ENCODE measurements at places on chromosomes 2 and 18. TPM values are rescaled to one million over a fixed set of nuclear protein-coding genes. Genes with fewer than 3 reads are reported as not detected.

UGT1A3 gene
- total RNA-seq, result not detected

GPR39 gene
- 15.3 TPM for total RNA-seq

LMAN2L gene
- total RNA-seq, result 16.7 TPM

CDKL4 gene
- 1.5 TPM for total RNA-seq

DNA sequence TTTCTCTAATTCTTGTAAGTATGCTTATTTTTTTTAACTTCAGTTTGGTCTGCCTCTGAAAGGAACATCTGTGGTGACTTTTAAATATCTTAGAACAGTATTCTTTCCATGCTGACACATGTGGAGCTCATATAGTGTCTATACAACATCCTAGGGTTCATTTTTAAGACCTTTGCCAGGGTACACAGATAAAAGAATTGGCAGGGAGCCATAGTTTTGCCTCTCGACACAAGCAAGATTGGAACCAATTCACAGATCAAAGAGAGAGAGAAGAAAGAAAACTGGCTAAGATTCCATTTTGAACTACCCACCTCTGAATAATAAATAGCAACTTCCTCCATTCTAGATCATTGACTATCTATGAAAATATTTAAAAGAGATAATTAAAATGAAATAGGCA is 142.7 kb upstream of the ST6GAL2 start:
- no peak overlapping the region for H3K27ac ChIP-seq
- no peaks in the 10 kb centered on the region for H3K27me3 ChIP-seq

DNA sequence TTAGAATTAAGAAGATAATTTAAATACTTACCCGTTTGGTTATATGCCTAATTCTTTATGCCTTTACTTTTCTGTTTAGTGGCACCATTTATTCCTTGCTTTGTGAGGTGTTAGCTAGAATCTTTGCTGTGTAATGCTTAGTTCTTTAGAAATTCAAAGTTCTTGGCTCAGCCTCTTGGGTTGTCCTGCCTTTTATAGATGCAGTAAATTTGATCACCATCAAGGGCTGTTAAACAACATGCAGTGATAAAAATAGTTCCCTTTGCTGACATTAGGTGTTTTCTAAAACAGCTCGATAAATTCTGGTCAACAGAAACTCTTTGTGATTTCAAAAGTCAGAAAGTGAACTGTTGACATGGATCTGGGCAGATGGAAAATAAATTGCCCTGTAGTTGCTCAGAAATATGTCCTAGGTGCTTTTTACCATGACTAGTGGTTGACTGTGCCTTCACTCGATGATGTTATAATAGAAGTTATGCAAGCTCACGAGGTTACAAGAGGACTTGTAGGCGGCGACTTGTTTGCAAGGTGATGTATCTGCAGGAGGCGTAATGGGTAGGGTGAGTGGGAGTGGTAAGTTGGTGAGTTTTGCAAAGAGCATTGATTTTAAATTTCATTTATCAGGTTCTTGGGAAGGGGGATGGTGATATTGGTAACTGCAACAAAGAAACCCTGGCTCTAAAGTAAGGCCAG is 52.1 kb downstream of the LRRTM1 start:
- H3K4me3 ChIP-seq, result no peak overlapping the region
- DNase-seq, result no peak
- no peaks in the 10 kb centered on the region for H3K4me1 ChIP-seq
- H3K27ac ChIP-seq, result no peak overlapping the region

DNA sequence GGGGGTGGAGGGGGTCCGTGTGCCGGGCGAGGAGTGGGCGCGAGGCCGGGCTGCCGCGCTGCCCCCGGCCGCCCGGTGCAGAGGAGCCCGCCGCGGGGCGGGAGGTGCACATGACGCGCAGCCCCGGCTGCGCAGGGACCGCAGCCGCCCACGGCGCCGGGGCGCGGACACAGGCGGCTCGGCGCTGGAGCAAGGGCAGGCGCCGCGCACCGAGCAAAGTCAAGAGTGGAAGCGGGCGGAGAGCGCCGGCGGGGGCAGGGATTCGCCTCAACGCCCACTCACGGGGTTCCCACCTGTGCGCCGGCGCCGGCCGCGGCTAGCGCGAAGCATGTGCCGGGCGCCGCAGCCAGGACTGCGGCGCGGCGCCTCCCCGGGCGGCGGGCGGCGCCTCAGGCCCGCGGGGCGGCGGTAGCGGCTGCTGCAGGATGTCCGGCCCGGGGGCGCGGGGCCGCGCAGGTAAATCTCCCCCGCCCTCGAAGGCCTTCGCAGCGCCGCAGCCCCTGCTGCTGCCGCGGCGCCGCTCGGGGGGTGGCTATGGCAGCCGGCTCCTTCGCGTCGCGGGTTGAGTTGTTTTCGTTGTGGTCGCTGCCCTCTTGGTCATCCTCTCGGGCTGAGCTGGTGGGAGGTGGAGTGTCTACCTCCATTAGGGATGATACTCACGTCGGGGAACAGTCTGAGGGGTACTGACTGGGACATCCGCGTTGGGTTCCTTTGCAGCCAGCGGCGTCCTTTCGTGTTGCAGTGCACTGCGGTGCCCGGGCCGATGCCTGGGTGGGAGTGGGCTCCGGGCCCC is 216.3 kb upstream of the DTNA start:
- H3K4me3 ChIP-seq, result peak overlapping the region; percentile 47
- H3K4me1 ChIP-seq, result peaks cover 3% of the 10 kb centered on the region
- H3K27ac ChIP-seq, result peak overlapping the region; percentile 98
- H3K27me3 ChIP-seq, result peaks cover 44% of the 10 kb centered on the region
- H3K36me3 ChIP-seq, result no peaks in the 10 kb centered on the region
- DNase-seq, result peak; percentile 18

GRCh38 chr2:193539188-193539587 is 1344.5 kb upstream of the TMEFF2 start:
- DNase-seq, result no peak
- H3K4me1 ChIP-seq, result no peaks in the 10 kb centered on the region
- H3K36me3 ChIP-seq, result no peaks in the 10 kb centered on the region
- H3K4me3 ChIP-seq, result no peak overlapping the region
- H3K27ac ChIP-seq, result no peak overlapping the region

DNA sequence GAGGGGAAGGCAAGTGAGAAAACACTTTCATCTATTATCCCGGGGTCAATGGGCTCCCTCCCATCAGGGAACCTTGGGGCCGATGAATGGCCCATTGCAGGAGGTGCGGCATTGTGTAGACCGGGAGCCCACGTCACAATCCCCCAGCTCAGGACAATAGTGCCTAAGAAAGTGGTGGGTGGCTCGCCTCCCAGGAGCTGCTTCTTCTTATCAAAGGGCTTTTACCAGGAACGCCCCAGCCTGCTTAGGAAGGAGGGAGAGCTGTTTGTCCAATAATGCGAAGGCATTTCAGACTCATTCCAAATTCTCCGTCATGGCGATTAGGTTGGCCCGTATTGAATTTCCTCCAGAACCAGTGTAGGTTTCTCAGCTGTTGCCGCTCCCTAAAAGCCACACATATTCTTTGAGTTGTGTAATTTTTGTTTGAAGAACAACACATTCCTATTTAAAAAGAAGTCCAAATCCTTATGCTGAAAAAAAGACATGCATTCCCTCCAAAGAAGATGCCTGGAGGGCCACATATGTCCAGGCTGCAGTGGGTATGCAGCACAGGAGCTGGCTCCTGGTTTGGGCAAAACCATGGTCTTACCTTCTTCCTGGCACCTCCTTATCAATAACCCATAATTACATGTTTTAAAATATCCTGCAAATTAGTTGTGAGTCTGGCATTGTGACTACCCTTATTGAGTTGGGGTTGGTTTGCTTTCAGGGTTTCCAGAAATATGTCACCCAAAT is 264.7 kb downstream of the MYCN start:
- H3K27me3 ChIP-seq, result no peaks in the 10 kb centered on the region
- no peaks in the 10 kb centered on the region for H3K36me3 ChIP-seq
- no peaks in the 10 kb centered on the region for H3K4me1 ChIP-seq
- no peak for DNase-seq
- H3K4me3 ChIP-seq, result no peak overlapping the region

GRCh38 chr2:74743039-74743438 is 89.0 kb downstream of the SEMA4F start:
- no peaks in the 10 kb centered on the region for H3K36me3 ChIP-seq
- no peaks in the 10 kb centered on the region for H3K27me3 ChIP-seq
- H3K4me3 ChIP-seq, result no peak overlapping the region

DNA sequence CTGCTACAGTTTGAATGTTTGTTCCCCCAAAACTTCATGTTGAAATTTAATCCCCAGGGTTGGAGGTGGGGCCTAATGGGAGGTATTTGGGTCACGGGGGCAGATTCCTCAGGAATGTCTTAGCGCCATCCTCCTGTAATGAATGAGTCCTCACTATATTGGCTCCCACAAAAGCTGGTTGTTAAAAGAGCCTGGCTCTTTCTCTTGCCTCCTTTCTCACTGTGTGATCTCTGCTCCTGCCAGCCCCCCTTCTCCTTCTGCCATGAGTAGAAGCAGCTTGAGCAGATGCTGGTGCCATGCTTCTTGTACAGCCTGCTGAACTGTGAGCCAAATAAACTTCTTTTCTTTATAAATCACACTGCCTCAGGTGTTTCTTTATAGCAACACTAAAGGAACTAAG is 721.0 kb upstream of the PKDCC start:
- H3K27ac ChIP-seq, result no peak overlapping the region
- no peaks in the 10 kb centered on the region for H3K4me1 ChIP-seq
- no peaks in the 10 kb centered on the region for H3K36me3 ChIP-seq

GRCh38 chr2:148124271-148124670 is 103.4 kb downstream of the MBD5 start:
- peaks cover 2% of the 10 kb centered on the region for H3K36me3 ChIP-seq
- DNase-seq, result no peak
- no peaks in the 10 kb centered on the region for H3K27me3 ChIP-seq
- no peaks in the 10 kb centered on the region for H3K4me1 ChIP-seq
- H3K27ac ChIP-seq, result no peak overlapping the region
- H3K4me3 ChIP-seq, result no peak overlapping the region

DNA sequence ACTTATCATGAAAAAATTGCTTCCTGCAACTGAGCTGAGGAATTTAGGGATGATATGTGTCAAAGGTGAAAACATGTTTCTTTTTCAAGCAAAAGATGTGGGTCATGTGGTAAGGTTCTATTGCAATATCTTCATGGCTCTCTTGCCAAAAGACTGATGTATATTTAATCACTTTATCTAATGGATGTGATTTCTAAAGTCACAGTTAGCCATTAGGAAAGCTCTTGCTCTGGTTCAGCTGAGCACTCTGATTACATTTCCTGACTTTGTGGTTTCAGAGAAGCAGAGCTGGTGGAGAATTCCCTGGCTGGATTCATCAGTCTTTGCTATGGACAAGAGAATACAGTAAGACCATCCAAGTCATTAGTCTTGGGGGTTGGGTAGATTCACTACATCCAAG is 24.4 kb downstream of the SCN9A start:
- DNase-seq, result peak; percentile 46
- no peak overlapping the region for H3K4me3 ChIP-seq
- no peak overlapping the region for H3K27ac ChIP-seq
- no peaks in the 10 kb centered on the region for H3K27me3 ChIP-seq
- no peaks in the 10 kb centered on the region for H3K4me1 ChIP-seq
- no peaks in the 10 kb centered on the region for H3K36me3 ChIP-seq

DNA sequence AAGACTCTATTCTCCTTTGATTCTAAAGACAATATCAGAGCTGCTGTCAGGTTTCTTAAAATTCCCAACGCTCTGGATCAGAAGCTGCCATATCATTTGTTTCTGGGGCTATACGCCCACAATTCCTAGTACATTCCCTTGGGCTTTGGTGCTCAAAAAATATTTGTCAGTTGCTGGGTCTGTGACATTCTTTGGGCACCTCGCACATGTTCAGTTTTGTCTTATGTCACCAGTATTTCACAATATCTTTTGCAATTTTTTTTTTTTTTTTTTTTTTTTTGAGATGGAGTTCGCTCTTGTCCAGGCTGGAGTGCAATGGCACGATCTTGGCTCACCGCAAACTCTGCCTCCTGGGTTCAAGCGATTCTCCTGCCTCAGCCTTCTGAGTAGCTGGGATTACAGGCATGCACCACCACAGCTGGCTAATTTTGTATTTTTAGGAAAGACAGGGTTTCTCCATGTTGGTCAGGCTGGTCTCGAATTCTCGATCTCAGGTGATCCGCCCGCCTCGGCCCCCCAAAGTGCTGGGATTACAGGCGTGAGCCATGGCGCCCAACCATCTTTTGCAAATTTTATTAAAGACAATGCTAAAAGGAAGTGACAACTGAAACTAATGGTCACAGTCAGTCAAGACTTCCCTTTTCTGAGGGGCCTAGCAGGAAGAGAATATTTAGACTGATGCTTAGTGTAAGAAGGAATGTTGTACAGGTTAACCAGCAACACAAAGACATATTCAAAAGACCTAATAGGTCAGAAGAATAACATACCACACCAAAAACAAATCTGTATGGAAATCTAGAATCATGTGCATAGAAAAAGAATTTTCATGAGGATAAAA is 6.8 kb downstream of the ZNF397 start:
- no peak overlapping the region for H3K27ac ChIP-seq
- H3K36me3 ChIP-seq, result peaks cover 53% of the 10 kb centered on the region
- H3K4me3 ChIP-seq, result no peak overlapping the region
- DNase-seq, result no peak
- H3K27me3 ChIP-seq, result no peaks in the 10 kb centered on the region

DNA sequence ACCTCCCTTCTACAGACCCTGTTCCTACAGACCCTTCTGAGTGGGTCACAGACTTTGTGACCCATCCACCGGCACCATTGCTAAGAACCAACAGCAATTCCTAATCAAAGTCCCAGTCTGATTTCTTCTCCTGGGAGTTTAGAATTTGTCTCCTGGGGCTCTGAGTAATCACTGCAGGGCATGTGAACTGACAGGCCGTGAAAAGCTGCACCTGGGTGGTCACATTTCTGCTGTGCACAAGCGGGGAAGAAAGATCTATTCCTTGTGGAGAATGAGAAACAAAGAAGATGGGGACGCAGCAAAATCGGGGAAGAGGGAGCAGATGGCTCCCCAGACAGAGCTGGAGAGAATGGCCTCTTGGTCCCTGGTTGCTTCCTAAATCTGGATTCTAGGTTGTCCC is 151.0 kb downstream of the ARL4C start:
- H3K27ac ChIP-seq, result no peak overlapping the region
- no peaks in the 10 kb centered on the region for H3K36me3 ChIP-seq
- no peaks in the 10 kb centered on the region for H3K27me3 ChIP-seq
- DNase-seq, result no peak

GRCh38 chr18:8718401-8718913 is 13.1 kb downstream of the MTCL1 start:
- no peaks in the 10 kb centered on the region for H3K36me3 ChIP-seq
- no peak for DNase-seq
- H3K27ac ChIP-seq, result no peak overlapping the region
- no peaks in the 10 kb centered on the region for H3K4me1 ChIP-seq
- H3K27me3 ChIP-seq, result no peaks in the 10 kb centered on the region

GRCh38 chr2:171655586-171655985 is 31.7 kb upstream of the DYNC1I2 start:
- H3K27me3 ChIP-seq, result no peaks in the 10 kb centered on the region
- no peak overlapping the region for H3K4me3 ChIP-seq
- H3K36me3 ChIP-seq, result no peaks in the 10 kb centered on the region
- H3K27ac ChIP-seq, result no peak overlapping the region
- no peak for DNase-seq

GRCh38 chr2:191009541-191010374 is 4.2 kb downstream of the STAT1 start:
- H3K36me3 ChIP-seq, result peaks cover 27% of the 10 kb centered on the region
- H3K4me1 ChIP-seq, result peaks cover 19% of the 10 kb centered on the region
- no peaks in the 10 kb centered on the region for H3K27me3 ChIP-seq
- no peak overlapping the region for H3K4me3 ChIP-seq
- DNase-seq, result no peak

All from lung (tissue), 17 donors.